Esophagus mucosa (tissue), 1 donor: ENCODE measurements at places on chromosomes 7 and 10. TPM values are rescaled to one million over a fixed set of nuclear protein-coding genes. Genes with fewer than 3 reads are reported as not detected.
A peak's percentile ranks its signal among the peaks of the same experiment; 100 is the strongest.

Gene ANKRD30A
- not detected for total RNA-seq

GRCh38 chr10:104277785-104278184 is 8.8 kb downstream of the GSTO2 start:
- no peak for ATAC-seq

Gene CRCP
- total RNA-seq = 21.3 TPM

GRCh38 chr10:69146759-69147158 is 22.8 kb downstream of the VPS26A start:
- ATAC-seq = no peak

DNA sequence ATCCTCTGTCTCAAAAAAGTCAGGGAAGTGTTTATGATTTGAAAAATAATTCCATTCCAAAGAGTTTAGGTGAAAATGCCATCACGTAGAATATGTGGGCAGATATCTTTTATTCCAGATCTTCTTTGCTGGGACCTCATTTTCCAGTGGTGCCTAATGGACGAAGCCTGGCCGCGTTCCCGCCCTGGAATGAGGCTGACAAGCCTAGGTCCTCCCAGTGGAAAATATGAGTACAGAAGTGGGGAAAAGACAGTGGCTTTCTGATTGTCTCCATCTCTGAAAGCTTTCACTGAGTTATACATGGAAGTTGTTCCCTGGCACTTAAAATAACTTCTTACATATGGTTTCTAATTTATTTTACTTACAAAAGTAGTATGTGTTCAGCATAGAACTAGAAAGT is 139.4 kb downstream of the TACC2 start:
- no peak for ATAC-seq

DNA sequence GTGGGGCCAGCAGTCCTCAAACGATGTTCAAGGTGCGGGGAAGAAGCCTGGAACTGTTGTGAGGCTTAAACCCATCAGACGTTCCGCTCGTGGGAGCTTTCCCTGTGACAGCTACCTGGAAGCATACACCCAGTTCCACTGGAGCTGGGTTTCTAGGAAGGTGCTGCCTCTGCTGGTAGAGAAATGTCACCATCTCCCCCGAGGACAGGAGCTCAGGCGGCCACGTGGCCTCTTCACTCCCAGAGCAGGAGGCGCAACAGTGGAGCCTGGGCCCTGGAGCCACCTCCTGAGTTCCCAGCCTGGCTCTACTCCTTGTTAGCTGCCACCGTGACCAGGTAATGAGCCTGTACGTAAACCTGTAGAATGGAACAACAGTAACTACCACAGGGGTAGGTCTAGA is 156.1 kb downstream of the ADARB2 start:
- ATAC-seq = no peak

GRCh38 chr10:12846718-12847117 is 154.8 kb downstream of the CCDC3 start:
- no peak for ATAC-seq

GRCh38 chr7:21675255-21675654 is 132.4 kb downstream of the DNAH11 start:
- ATAC-seq = no peak

DNA sequence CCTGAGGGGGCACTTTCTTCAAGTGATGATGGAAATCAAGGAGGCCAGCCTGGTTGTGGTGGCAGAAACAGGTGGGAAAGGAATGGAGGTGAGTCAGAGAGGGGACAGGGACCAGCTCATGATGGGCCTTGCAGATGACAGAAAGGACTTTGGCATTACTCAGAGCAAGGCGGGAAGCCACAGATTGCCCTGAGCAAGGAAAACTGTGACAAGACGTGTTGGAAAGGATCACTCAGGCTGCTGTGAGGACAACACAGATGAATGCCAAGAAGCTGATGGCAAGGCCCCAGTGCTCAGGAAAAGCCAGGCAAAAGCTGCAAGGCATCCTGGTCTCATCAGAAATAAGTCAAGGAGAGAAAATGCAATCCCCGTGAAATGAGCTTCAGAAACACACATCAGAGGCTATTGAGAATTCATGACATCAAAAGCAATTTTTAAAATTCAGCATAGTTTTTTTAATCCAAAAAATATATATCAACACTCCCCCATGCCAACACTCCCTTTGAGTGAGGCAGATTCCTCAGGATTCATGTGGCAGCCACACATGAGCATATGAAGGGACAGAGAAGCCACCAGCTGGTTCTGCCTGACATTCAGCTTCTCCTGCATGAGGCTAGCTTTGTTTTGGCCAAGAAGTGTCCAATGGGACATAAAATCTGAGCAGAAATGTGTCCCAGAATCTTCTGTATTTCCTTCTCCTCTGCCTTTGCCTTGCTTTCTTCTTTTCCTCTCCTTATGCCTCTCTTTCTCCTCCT is 244.5 kb upstream of the MYO3A start:
- ATAC-seq = no peak

Gene GGCT
- 56.6 TPM for total RNA-seq

Gene TEX47
- total RNA-seq = not detected

Gene REEP3
- 24.5 TPM for total RNA-seq

DNA sequence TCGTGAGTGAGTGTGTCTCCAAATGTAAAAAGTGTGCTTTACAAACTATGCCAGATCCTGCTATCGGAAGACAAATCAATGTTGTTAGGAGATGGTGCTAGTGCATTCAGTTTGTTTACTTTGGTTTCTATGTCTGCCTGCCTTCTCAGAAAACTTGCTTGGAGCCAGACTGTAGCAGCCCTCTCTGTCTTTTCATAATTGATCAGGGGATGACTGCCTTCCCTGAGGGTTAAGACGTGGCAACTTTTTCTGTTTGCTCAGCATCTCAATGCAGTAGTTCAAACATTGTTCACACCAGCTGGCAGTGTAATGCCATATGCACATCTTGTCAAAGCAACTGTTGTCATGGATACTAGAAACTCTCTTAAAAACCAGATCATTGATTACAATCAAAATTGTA is 118.5 kb downstream of the FOXP2 start:
- no peak for ATAC-seq

Gene OPALIN
- not detected for total RNA-seq

GRCh38 chr7:13898957-13899670 is 90.4 kb downstream of the ETV1 start:
- no peak for ATAC-seq

GRCh38 chr7:108094933-108095710 is 35.0 kb downstream of the LAMB4 start:
- peak; percentile 95 for ATAC-seq

GRCh38 chr10:48543182-48543844 is 61.6 kb downstream of the ARHGAP22 start:
- no peak for ATAC-seq

Gene SFRP4
- not detected for total RNA-seq

- no peak for ATAC-seq
Observed at GRCh38 chr10:75203724-75204123, 6.9 kb upstream of the VDAC2 start.

GRCh38 chr10:88004451-88004850 is 141.0 kb downstream of the PTEN start:
- no peak for ATAC-seq

DNA sequence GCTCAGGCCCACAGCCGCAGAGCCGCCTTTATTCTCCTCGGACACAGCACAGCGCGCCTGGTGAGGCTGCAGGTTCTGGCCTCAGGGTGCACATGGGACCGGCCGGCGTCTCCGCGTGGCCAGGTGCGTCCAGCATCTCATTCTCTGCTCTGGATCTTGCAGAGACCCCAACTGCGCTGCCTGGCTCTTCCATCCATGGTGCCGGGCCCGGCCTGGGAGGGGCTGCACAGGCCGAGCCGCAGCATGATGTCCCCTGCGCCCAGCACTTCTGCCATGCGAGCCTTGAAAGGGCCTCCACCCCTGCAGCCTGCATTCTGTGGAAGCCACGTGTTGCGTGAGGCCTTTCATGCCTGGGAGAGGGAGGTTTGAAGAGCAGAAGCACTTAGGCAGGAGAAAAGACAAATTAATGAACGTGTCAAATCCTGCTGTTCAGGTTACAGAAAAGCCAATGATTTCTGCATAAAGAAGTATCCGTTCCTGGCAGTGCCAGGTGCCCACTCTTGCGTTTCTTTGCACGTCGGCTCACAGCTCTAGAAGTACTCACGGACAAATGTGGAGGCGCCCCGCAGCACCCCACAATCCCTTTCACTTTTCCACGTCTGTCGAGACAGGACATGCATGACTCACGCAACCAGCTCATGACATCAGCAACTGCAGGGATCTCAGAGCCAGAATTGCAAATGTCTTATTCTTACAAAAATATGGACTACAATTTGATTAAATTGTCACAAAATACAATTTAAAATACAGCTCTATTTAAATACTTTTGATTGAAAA is 571.4 kb downstream of the DNAJB6 start:
- ATAC-seq = no peak

Gene AHR
- total RNA-seq = 34.3 TPM

DNA sequence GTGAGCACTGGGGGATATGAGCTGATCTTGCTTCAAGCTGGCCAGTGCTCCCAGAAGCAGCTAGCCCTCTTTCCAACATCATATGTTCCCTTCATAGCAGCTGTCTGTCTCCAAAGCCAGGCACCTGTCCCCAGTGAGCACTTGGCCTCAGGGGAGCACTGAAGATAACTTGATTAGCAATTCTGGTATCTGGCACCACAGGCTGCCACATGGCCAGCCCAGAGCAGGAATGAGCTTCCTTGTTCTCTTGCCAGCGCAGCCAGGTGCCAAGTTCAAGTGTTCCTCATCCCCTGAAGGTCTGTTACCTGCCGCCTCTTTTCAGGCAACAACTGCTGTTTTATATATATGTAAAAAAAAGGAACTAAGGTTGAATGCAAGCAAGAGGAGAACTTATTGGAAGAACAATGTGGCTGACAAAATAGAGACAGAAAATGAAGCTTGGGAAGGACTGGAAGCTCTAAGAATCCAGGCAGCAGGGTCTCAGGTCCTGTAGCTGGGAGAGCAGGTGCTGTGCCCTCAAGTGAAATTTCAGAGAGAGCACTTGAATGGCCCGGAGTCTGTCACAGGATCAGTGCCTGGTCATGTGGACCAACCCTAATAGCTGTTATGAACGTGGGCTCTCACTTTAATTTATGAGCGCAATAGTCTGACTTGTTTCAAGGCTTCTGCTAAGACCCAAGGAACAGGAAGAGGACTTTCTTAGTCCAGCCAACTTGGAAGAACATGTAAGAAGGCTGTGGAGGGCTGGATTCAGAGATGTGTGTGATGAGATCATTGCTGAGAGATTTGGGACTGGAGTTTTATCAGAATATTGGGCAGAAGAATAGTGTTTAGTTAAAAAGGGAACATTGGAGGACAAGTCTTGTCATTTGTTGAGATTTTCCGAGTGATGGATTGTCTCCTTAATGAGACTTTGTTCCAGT is 267.2 kb downstream of the GLRX3 start:
- ATAC-seq = no peak

GRCh38 chr7:37832194-37832593 is 16.2 kb upstream of the NME8 start:
- ATAC-seq = peak; percentile 52

GRCh38 chr7:140719721-140720120 is 23.2 kb downstream of the NDUFB2 start:
- peak; percentile 15 for ATAC-seq

Gene GPR146
- 2.3 TPM for total RNA-seq

GRCh38 chr7:155811560-155811894 is 736 bp downstream of the SHH start:
- ATAC-seq = no peak

GRCh38 chr10:122328676-122329075 is 45.8 kb upstream of the PLEKHA1 start:
- no peak for ATAC-seq

DNA sequence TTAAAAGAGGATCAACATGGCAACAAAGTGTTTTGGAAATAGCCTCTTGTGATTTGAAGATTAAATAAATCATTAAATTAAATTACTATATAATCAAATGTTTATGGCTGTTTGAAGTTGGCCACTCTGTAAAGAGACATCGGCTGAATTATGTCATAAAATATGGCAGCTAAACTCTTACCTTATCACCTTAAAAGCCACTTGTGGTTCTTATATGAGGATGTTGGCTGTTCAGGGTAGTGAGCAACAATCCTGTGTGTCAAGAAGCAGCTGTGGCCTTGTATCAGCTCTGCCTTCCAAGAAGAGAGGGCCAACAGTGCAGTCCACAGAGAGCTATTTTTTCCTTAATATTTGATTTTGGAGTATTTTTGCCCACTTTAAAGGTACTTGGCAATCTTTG is 113.4 kb upstream of the CDK6 start:
- no peak for ATAC-seq

Gene TMEM106B
- 19.9 TPM for total RNA-seq

Gene VSTM2A
- not detected for total RNA-seq

DNA sequence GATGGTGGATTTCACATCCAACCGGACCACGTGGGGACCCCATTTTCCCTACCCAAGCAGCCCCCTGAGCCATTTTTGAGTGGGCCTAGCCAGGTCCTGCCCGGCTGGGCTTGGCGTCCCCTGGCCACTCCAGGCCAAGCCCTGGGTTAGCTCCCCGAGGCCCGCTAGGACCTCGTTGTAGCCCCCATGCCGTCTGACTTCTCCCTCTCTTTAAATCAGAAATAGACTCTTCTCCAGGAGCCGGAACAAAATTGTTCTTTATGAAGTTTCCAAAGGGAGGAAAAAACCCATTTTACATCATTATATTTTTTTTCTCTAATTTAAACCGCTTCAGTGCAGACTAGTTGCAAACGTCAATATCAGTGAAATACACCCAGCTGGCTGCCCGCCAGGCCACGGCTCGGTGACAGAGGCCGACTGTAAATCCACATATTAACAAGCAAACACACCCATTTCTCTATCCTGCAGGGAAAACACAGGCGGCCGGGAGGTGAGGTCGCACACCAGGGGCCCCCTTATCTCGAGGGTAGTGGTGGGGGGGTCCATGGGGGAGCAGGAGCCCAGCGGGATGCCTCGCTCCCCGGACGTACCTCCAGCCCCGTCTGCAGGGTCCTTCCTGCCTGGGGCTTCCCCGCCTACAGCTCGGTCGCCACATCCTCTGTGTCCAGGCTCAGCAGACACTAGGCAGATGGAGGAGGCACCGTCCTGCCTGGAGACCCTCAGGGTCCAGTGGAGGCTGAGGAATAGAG is 72.7 kb downstream of the ELFN1 start:
- ATAC-seq = peak; percentile 11

GRCh38 chr7:157910446-157910845 is 573.6 kb downstream of the DNAJB6 start:
- ATAC-seq = no peak

DNA sequence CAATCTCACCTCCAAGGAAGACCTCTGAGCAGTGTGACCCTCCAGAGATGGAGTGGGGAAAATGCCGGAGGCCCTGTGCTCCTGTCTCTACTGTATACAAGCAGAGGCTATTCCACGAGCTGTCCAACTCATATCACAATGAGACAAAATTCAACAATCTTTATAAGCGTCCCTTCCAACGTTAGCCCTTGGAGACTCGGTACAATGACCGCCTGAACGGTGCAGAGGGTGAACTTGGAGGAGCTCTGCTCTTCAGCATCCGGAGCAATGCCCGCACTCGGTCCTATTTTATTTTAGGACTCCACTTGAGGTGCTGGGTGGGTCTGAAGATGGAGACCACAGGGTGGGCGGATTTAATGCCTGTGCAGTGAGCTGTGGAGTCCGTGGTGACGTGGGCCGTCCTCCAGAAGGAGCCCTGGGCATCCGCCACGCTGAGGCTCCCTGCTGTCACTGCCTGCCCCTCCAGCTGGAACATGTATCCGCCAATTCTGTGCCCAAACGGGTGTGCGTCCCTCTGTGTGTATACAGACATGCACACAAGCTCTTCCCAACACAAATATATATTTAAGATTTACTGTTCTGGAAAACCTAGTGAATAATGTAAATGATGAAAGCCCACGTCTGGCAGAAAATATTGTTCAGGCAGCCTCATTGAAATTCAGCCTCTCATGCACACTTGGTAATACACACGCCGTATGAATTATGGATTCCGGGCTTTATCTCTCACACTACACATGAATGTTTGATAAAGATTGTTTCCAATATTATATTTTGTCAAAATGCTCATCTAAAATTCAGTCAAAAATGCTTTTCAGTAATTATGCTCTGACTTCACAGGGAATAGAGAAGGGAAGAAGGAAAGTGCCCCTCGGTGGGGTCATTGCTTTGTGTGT is 239.9 kb upstream of the ZMIZ1 start:
- ATAC-seq = no peak
